ENCODE measurements at places on chromosomes 16 and 17.

- no peak for DNase-seq
Measured at GRCh38 chr16:80580109-80580832, 39.5 kb downstream of the DYNLRB2 start.

GRCh38 chr17:7281953-7282751 is 634 bp downstream of the SLC2A4 start:
- no peak for DNase-seq

- no peak for DNase-seq
Measured at GRCh38 chr17:17703140-17703919, 22.1 kb downstream of the RAI1 start.

DNA sequence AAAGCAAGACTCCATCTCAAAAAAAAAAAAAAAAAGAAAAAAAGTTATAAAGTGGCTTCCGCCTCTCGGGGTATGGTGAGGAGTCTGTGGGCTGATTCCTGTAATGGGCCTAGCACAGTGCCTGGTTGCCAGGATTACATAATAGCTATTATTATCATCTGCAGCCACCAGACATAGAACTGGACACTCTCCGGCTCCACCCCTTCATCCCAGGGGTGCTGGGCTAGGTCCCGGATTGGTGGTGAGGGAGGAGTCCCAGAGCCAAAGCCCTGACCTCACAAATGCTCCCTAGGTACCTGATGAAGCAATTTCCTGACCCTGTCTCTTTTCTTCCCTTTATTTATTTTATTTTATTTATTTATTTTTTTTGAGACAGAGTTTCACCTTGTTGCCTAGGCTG is 11.6 kb upstream of the ADGRG1 start:
- peak; percentile 23 for DNase-seq

- no peak for DNase-seq
Measured at GRCh38 chr17:75624714-75625345, 8.4 kb upstream of the SMIM5 start.

- no peak for DNase-seq
Measured at GRCh38 chr17:77527409-77527808, 386.6 kb downstream of the SEC14L1 start.

GRCh38 chr16:3607161-3607560 is 4.2 kb downstream of the SLX4 start:
- no peak for DNase-seq

DNA sequence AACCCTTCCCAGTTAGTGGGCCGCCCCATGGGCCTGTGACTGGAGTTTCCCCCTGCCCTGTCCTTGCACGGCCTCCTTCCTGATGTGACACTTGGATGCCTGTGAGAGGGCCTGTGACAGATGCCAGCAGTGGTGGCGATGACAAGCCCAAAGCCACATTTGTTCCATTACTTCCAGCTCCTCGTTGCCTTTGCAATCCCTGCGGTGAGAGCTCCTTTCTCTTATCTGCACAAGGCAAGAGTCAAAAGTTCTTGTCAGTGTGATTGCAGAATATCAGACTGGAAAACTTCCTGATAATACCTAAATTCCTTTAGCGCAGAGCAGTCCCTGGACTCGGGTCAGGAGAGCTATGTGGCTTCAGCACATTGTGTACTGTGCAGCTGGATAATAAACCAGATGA is 54.4 kb upstream of the ARHGAP44 start:
- no peak for DNase-seq
